HepG2 (cell line): ENCODE measurements at places on chromosomes 5 and 9.

DNA sequence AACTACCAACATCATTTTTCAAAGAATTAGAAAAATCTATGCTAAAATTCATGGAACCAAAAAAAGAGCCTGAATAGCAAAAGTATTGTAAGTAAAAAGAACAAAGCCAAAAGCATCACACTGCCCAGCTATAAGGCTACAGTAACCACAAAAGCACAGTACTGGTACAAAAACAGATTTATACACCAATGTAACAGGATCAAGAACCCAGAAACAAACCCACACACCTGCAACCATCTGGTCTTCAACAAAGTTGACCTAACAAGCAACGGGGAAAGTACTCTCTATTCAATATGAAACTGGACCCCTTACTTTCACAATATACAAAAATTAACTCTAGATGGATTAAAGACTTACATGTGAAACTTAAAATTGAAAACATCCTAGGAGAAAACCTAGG lies 94.2 kb upstream of the TARS1 start:
- no peak for DNase-seq

GRCh38 chr5:39209924-39210323 lies 9.4 kb downstream of the FYB1 start:
- DNase-seq = no peak

DNA sequence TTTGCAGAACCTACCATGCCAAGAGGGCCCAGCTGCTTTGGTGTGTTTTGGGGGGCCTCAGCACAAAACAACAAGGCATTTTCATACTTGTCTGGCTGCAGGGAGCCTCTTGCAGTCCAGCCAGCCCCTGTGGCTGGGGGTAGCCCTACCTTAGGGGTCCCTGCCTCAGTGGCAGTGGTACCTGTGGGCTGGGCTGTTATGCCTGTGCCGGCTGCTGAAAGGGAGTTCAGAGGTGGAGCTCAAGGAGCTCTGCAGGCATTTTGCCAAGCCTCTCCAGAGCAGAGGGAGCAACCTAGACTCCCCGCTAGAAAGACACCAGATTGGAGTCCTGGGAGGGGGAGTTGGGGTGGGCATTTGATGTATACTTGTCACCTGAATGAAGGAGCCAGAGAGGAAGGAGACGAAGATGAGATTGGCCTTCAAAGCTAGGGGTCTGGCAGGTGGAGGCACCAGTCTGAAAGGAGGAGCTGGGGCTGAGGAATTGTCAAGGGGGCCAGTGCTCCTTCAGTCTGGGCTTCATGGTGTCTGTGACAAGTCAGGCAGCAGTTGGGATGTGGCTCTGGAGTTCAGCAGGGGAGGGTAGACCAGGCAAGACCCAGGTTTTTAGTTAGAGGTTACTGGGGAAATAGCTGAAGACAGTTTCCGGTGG lies 1.5 kb downstream of the SHROOM1 start:
- no peak for DNase-seq

- DNase-seq = no peak
Observed at GRCh38 chr9:131737426-131737825, 2.5 kb downstream of the RAPGEF1 start.

GRCh38 chr5:98573834-98574320 lies 199.6 kb upstream of the RGMB start:
- no peak for DNase-seq

DNA sequence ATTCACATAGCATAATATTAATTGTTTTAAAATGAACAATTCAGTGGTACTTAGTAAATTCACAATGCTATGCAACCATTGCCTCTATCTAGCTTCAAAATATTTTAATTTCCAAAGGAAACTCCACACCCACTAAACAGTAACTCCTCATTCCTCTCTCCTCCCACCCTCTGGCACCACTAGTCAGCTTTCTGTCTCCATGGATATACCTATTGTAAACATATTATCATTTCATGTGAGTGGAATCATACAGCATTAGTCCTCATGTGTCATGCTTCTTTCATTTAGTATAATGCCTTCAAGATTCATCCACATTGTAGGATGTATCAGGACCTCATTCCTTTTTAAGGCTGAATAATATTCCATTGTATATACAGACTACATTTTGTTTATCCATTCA lies 48.6 kb downstream of the PHF2 start:
- no peak for DNase-seq

DNA sequence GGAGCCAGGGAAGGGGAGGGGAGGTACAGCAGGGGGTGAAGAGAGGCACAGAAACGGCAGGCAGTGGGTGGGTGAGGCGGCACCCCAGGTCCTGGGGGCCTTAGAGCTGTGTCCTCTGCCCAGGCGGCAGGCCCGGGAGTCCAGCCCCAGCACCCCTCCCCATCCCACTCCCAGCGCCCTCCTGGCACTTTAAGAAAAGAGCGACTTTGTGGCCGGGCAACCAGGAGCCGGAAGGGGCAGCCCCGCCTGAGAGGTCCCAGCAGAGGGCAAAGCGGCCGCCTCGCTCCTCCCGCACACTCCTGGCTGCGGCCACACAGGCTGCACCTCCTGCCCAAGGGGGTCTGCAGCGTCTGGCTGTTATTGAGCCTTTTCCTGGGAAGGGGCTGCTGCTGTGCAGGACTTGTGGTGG lies 42.6 kb downstream of the NACC2 start:
- DNase-seq = peak; percentile 15

DNA sequence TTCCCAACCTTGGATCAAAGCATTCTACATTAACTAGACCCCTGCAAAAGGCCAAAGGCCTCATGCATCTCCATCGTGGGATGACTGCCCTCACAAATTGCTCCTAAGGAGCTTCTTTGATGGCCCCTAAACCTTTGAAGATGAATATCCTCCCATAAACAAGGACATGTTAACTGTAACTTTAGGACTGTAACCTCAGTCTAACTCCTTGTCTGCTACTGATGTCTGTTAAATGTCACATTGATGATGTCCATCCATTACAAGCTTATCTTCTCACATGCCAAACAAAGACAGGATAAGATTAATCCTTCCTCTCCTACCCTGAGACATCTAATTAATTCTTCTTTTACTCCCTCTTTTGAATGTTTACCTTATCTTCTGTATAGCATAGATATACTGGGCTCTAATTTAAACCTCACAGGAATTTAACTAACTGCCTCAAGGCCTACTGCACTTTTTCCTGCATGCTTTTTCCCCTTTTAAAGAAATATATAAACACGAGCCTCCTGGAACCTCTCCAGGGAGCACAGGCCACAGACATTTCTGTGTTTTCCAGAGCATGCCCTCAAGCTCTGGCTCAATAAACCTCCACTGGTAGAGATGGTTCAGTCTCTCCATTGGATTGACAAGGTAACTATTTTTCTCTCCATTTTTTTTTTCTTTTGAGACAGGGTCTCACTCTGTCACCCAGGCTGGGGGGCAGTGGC lies 90.6 kb upstream of the SLC25A48 start:
- no peak for DNase-seq

DNA sequence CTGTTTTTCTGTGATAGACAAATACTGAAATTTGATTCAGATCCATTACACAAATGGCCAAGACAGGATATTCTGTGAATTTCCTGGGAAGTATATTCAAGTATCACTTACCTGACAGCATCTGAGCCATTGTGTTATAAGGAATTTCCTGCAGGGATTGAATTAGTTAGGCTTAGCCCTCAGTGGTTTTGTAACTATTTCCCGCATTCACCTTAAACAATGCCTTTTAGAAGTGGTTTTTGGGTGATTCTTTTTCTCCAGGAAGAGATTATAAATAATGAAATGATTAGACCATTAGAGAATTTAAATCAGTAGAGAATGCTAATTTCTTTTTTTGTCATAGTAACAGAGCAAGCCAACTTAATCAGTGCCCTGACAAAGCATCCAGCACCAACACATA lies 30.6 kb downstream of the ITGA1 start:
- no peak for DNase-seq

- DNase-seq = no peak
Observed at GRCh38 chr5:95832664-95833063, 10.1 kb upstream of the GLRX start.

DNA sequence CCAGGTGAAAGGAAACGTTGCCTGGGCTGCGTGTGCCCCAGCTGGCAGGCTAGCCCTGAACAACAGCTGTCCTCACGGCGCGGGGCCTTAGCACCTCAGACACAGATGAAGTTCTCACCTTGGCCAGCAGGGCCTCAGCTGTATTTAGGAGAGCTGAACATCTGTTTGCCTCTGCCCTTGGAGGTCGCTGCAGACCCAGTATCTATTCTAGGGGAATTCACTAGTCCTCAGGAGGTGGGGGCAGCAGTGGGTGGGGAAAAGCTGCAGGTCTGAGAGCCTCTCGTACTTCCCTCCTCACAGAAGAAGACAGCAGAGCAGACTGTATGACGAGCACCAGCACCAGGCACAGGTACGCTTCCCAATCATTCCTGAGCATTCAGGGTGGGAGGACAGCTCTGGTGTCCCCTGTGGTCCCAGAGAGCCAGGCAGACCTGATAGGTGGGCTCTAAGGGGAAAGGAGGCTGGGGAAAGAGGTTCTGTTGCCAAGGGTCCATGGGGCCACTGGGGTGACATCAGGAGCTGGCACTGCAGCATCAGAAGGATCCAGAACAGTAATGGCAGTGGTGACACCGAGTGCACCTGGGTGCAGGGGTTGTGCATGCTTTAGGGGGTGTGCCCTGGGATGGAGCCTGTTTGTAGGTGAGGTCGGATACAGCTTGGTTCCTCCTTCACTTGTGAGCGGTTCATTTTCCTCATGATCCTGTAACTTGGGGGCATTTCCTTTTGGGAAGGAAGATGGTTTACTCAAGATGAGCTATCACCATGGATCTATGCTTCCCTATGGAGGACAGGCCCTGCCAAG lies 13.8 kb downstream of the CD74 start:
- DNase-seq = no peak

DNA sequence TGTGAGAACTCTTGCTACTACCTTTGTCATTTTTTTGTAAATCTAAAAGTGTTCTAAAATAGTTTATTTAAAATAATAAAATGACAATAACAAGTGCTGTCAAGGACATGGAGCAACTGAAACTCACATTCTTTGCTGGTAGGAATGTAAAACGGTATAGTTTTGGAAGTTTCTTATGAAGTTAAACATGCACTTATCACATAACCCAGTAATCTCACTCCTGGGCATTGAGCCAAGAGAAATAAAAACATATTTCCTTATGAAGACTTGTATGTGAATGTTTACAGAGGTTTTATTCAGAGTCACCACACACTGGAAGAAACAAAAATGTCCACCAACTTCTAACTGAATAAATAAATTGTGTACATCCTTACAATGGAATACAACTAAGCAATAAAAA lies 46.0 kb upstream of the COL15A1 start:
- no peak for DNase-seq

DNA sequence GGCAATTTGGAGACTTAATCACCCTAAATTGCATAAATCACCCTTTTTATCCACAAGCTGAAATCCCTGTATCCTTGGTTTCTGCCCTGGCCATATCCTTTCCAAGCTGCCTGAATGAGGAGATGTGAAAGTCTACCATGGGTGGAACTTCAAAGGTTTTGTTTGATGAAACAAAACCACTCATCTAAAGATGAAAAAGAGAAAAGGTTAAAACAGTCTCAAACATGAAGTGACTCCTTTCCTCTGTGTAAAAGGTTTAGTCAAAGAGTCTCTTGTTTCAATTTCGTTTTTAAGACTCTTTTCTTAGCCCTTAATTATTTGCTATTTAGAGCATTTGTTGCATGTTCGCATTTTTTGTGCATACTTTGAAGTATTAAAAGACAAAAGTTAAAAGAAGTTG lies 11.2 kb downstream of the SLC45A2 start:
- no peak for DNase-seq

- DNase-seq = peak; percentile 26
Observed at GRCh38 chr5:137344723-137345322, 154.3 kb downstream of the SPOCK1 start.

DNA sequence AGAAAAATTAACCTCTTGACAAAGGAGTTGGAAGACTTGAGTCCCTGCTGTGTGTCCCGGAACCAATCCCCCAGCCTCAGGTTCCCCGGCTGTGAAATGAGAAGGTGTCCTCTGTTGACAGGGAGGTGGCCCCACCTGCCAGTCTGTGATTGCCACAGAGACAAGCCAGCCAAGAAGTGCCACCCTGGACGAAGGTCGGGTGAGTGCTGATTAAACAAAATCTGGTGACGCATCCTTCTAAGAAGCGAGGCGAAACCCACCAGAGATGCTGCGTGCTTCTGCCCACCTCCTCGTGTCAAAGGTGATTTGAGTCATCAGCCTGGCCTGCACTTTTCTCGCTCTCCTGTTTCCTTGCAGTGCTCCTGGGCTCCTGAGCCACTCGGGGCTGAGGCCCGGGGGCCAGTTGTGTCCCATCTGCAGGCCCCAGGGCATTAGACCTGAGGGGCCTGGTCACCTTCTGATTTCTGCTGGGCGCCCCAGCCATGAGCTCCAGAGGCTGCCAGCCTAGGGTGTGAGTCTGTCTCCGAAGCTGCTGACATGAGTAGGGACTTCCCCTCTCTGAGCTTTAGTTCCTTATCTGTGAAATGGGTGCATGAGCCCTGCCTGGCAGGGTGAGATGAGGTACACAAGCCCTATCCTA lies 28.7 kb downstream of the NEK6 start:
- DNase-seq = no peak

- no peak for DNase-seq
Observed at GRCh38 chr9:17799369-17799768, 220.5 kb downstream of the SH3GL2 start.

GRCh38 chr5:135203593-135204036 lies 169.6 kb upstream of the PITX1 start:
- DNase-seq = peak; percentile 45

- peak; percentile 45 for DNase-seq
Observed at GRCh38 chr5:26700759-26701384, 337.5 kb downstream of the CDH9 start.

GRCh38 chr5:7320701-7321301 lies 75.1 kb upstream of the ADCY2 start:
- DNase-seq = no peak

GRCh38 chr5:157630341-157630740 lies 21.9 kb downstream of the SOX30 start:
- no peak for DNase-seq

GRCh38 chr9:125428902-125429467 lies 167.4 kb downstream of the GAPVD1 start:
- DNase-seq = no peak

GRCh38 chr9:3608011-3608410 lies 82.2 kb upstream of the RFX3 start:
- no peak for DNase-seq

DNA sequence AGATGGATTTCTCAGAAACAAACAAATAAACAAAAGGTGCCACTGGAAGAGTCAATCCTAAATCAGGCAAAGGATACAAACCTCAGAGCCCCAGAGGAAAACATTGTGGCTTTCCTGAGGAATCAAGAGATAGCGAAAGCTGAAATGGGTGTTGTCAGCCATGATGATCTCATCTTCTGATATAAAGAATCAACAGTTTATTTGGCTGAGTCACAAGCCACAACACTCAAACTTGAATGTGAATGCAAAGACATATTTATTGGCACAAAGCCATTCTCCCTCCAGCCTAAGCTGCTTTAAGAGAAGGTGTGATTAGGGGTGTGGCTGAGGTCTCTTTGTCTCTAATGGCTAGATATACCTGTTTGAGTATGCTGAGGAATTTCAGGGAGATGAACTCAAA lies 73.3 kb upstream of the NREP start:
- DNase-seq = no peak
